ENCODE measurements at places on chromosomes 3 and 15.

DNA sequence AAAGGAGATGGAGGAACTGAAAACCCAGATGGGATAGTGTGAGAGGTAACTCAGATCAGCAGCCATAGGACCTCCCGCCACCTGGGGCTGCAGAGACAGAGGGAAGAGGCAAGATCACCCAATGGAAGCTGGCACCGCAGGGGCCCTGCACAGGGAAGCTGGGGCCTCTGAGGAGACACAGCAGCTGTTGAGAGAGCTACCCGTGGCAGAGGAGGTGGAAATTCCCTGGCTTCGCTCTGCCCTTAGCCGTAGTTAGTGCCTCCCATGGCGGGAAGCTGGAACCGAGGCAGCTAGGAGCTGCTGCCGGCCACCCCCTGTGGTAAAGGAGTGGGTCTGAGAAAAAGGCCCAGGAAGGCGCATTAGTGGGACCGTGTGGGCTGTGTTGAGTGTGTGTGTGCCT lies 18.0 kb upstream of the PLXNA1 start:
- no peak for DNase-seq

GRCh38 chr3:166456286-166456685 lies 619.1 kb upstream of the BCHE start:
- no peak for DNase-seq

GRCh38 chr3:141279077-141279967 lies 47.7 kb downstream of the PXYLP1 start:
- DNase-seq: no peak

- no peak for DNase-seq
These were observed 747.6 kb downstream of the NAALADL2 start for GRCh38 chr3:175606650-175607318.

Measured in natural killer cell treated with Interleukin-12 subunit alpha and Interleukin-12 subunit beta and Interleukin-15 and Interleukin-18, amount 100 ng/mL, for 72 hours (primary cell).